ENCODE measurements at places on chromosomes 2 and 18.

DNA sequence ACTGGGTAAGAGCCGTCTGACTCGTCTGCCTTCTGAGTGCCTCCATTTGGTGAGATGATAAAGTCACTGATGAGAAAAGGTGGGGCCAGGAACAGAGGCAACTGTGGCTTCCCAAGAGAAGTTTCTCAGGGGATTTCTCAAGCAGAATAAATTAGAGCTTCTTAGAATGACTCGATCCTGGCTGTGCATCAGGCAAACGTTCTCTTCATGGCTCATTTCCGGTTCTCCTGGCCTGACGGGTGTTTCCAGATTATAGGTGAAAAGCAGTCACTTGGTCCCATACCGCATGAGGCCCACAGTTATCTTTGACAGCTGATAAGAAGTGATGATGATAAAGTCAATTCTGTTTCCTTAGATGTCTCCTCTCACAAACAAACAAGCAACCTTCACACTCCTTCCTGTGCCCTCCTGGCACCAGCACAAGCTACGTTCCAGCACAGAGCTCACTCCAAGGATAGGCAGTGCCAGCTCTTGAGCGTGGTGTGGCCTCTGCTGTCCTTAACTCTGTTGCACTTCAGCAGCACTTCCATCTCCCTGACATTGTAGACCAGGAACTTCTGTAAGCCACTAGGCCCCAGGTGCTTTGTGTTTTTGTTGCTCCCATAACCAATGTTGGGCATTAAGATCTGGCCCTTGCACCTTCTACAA, 37.8 kb upstream of the KCNF1 start:
- no peak for DNase-seq

DNA sequence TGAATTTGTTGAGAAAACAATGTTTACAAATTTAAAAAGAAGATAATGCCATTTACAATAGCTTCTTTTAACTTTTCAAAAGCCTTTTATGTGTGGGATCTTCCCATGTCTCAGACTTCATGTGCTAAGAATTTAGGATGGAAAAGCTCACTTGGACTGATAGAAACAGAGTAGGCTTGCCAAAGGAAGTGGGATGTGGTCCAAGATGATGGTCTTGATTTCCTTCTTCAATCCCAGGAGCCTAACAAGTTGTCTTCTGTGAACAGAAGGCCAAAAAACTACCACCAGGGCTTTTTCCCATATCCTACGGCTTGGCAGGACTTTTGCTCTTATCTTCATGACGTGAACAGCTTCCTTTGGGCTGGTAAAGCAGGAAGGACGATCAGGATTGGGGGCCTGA, 9.5 kb downstream of the CXCR4 start:
- DNase-seq, result no peak

- no peak for DNase-seq
These were observed 89.9 kb downstream of the TRIP12 start for GRCh38 chr2:229831805-229832509.

- peak; percentile 16 for DNase-seq
These were observed 403 bp downstream of the COL4A3 start for GRCh38 chr2:227164763-227165291.

GRCh38 chr18:2906704-2907549, 60.1 kb downstream of the EMILIN2 start:
- peak; percentile 95 for DNase-seq

GRCh38 chr2:23640711-23641110, 255.7 kb downstream of the KLHL29 start:
- DNase-seq, result no peak

GRCh38 chr2:176789751-176790150, 422.8 kb upstream of the HNRNPA3 start:
- DNase-seq, result no peak

DNA sequence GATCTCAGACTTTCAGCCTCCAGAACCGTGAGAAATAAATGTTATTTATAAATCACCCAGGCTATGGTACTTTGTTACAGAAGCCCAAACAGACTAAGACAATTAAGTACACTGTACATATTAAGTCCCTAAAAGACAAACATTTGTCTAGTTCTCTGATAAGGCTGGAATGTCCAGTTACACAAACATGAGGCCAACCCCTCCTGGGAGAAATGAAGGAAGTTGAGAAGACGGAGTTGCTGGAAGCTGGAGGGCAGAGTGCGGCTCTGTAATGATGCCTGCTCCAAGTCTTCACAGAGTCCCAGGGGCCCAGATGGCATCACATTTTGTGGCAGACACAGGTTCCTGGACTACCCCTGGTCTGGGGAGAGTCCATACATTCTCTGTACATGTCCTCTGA, 79.2 kb upstream of the ST8SIA3 start:
- no peak for DNase-seq

DNA sequence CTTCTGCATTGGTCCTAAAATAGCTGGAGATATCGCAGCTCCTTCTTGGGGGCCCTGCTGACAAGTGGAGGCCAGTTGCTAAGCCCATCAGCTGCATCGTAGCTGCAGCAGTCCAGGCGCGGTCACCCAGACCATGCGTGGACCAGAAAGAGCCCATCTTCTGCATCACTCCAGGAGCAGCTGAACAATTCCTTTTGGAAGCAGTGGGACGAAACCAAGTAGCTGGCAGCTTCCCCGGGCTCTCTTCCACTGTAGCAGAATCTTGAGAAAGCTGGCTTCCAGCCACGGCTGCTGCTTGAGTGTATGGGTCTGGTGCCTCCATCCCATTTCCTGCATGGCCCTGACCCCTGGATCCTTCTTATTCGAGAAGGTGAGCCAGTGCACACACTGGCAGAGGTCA, 22.2 kb upstream of the CAB39 start:
- peak; percentile 36 for DNase-seq

GRCh38 chr2:230762317-230762896, 49.8 kb downstream of the CAB39 start:
- peak; percentile 47 for DNase-seq

DNA sequence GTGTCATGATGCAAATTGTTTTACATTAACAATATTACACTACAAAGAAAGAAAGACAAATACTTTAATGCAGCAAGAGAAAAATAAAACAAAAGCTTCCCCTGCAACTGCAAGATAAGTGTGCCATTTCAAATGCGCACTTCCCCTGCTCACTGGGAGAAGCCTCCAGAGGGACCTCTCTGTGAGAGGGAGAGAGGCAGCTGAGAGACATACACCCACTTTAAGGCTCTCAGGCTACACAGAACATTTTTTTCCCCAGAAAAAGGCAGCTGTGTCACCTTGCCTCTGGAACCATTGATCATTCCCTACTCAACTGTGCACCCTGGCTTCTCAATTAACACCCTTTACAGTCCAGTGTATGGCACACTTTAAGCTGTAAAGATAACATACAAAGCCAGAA, 75.2 kb downstream of the DPP4 start:
- no peak for DNase-seq

Data from urothelium cell line (cell line).